ENCODE measurements at places on chromosomes 1 and 21. TPM values are rescaled to one million over a fixed set of nuclear protein-coding genes. Genes with fewer than 3 reads are reported as not detected.

C8B gene
- total RNA-seq, result not detected

DNA sequence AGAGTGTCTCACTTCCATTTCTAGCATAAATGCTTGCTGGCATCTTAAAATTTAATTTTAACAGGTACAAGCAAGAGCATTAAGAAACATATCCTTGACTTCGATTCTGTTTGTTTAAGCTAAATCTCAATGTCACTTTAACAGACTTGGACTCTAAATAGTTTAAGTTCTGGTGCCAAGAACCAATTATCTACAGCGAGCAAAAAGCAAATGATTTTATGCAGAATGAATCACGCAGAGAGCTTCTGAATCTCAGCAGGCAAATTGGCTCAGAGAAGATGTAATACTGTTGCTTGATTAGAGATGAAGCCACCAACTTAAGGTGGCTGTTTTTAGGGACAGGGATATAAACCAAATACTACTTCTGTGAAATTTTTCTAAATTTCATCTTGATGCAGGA, 117.0 kb upstream of the PLD5 start:
- H3K27me3 ChIP-seq, result no peaks in the 10 kb centered on the region
- DNase-seq, result no peak
- no peaks in the 10 kb centered on the region for H3K36me3 ChIP-seq
- no peak overlapping the region for H3K4me3 ChIP-seq
- no peak overlapping the region for H3K27ac ChIP-seq

CASZ1 gene
- 6.1 TPM for total RNA-seq

GRCh38 chr21:42781150-42781970, 98.0 kb downstream of the WDR4 start:
- peak; percentile 74 for DNase-seq
- no peaks in the 10 kb centered on the region for H3K36me3 ChIP-seq
- H3K27me3 ChIP-seq, result no peaks in the 10 kb centered on the region
- H3K4me1 ChIP-seq, result peaks cover 33% of the 10 kb centered on the region
- peak overlapping the region; percentile 35 for H3K4me3 ChIP-seq

SLAMF1 gene
- not detected for total RNA-seq

GRCh38 chr1:93079685-93080141, 630 bp downstream of the MTF2 start:
- no peak for DNase-seq
- no peaks in the 10 kb centered on the region for H3K4me1 ChIP-seq
- peak overlapping the region; percentile 82 for H3K4me3 ChIP-seq
- H3K36me3 ChIP-seq, result no peaks in the 10 kb centered on the region

PRKACB gene
- 31.0 TPM for total RNA-seq

CNN3 gene
- 262 TPM for total RNA-seq

DNA sequence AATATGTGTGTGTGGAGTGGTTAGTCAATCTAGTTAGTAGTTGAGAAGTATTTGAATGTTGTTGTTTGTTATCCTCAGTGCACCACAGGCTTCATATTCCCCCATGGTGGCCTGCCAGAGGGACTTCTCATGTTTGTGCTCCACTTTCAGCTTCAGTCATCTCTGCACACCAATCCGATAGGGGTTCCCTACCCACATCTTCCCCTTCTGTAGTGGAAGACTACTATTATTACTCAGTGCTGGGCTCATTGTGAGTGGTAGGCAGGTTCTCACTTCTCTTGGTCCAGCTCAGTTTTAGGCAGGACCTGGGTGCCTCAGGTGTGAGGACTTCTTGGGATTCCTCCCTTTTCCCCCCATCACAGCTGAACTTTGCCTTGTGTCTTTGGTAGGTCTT, 14.2 kb downstream of the MT1HL1 start:
- H3K36me3 ChIP-seq, result no peaks in the 10 kb centered on the region

All from H1 (cell line).